Ovary (tissue), 10 donors: ENCODE measurements at places on chromosomes 7 and 10. TPM values are rescaled to one million over a fixed set of nuclear protein-coding genes. Genes with fewer than 3 reads are reported as not detected.
A peak's percentile ranks its signal among the peaks of the same experiment; 100 is the strongest.

DNA sequence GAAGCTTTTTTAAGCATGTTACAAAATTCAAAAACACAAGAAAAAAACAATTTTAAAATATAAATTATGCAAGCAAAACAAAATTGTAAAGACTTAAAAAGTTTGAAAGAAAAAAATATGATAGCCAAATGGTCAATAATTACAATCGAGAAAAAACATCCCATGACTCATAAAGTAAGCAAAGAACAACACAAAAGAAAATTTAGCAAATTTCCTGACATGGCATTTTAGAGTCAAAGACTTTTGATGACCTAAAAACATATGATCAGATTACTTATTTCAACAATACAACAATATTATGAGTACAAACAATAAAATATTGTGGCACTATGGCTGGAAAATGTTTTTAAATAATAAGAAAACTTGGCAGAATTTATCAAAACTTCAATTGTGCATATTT, 312.1 kb upstream of the MEOX2 start:
- no peak for DNase-seq

DNA sequence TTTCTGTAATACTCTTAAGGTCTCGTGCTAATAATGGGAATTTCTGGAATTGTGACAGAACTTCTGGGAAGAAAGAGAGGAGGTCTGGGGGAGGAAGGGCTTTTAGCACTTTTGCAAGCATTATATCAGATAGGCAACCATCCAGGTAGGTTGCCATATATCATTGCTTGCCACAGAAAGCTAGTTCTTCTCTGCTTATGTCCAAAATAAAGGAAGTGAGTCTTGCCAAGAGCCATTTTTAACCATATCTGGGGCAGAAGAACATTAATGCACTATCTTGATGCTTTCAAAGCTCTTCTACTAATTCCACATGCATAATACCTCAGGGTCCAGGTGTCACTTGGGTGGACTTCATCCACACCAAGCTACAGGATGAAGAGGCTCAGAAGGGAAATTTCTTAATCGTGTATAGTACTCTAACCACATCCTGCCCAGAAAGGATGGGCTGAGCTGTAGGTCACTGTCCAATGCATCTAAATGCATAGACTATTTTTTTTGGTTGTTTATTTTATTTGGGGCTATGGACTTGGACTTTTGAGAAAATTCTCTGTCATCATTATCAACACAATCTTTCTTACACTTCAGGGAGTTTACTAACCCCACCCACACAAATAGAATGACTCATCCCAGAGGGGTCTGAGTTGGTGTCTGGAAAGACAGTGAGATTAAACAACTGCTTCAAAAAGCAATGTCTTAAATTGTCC, 68.9 kb upstream of the ADO start:
- DNase-seq, result no peak

- no peak for DNase-seq
These were observed 304.9 kb downstream of the ATRNL1 start for GRCh38 chr10:115398026-115398425.

GRCh38 chr7:92747041-92747835, 89.1 kb downstream of the CDK6 start:
- no peak for DNase-seq

- no peak for DNase-seq
These were observed 497.6 kb upstream of the PHF14 start for GRCh38 chr7:10475940-10476641.

Gene CCL24
- total RNA-seq, result not detected

Gene MICALL2
- total RNA-seq, result 3.8 TPM

GRCh38 chr10:96025566-96025965, 17.8 kb upstream of the CCNJ start:
- no peak for DNase-seq

DNA sequence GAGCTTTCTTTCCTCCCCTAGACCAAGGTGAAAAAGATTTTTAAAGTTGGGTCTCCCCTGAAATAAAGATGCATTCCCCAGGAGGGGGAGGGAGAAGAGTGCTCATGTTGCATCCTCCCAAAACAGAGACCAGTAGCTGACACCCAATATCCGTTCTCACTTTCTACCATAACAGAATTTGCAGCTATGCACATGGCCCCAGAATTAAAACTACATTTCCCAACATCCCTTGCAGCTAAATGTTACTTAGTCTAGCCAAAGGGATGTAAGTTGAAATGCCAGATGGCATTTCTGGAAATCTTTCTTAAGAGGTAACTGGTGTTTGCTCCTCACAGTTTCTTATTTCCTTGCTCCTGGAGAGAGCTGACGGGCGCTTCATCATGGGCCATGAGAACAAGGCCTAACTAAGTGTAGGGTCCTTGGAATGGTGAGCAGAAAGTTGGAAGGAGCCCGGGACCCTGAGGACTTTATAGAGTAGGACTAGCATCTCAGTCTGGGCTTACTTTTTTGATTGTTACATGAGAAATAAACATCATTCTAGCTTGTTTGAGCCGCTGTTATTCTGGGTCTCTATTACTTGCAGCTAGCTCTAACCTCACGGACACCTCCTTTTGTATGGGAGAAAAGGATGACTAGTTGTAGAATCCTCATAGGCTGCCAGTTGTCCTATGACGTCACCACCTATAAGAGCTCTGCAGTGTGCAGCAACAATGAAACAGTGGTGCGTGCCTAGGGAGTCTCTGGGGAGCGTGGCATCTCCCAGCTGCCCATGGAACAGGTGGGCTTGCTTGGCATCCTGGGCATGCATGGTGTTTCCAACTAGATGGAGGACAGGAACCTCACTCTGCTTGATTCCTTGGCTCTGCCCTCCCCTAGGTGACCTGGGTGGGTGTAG, 46.1 kb upstream of the EXOC6 start:
- DNase-seq, result no peak

- no peak for DNase-seq
These were observed 18.0 kb downstream of the STX1A start for GRCh38 chr7:73701357-73701995.

- peak; percentile 58 for DNase-seq
These were observed 9.8 kb upstream of the GRB10 start for GRCh38 chr7:50792342-50793119.

Gene LLCFC1
- not detected for total RNA-seq

DNA sequence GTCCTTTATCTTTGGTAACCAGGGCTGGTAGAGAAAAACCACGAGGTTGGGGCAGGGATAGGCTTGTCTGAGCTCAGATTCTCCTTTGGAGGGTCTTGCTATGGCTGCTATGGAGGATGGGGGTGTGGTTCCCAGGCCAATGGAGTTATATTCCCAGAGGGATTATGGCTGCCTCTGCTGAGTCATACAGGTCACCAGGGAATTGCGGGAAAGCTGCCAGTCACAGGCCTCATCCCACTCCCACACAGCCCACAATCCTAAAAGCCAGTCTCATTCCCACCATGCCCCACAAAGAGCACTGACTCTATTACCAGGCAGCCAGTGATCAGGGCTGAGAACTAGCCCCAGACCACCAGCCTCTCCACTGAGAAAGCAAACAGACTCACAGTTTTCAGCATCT, 316.6 kb upstream of the TMEM229A start:
- no peak for DNase-seq

- DNase-seq, result no peak
These were observed 47.0 kb downstream of the PTPRE start for GRCh38 chr10:127953876-127954275.

DNA sequence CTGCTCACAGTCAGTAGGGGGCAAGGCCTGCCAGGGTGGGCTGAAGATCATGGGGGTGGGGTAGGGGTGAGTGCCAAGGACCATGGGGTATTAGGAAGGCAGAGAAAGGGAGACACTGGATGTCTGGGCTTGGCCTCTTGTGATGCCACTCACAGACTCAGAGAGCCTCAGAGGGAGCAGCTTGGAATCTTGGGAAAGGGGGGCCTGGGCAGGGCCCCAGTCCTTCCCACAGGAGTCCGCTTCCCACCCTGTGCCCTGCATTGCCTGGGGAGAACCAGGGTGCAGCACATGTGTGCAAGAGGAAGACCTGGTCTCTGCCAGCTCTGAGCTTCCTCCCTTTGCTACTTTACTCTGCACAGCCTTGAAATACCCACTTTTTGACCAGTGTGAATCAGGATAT, 4.3 kb downstream of the ADCY1 start:
- DNase-seq, result no peak

Gene EIF4EBP2
- total RNA-seq, result 54.0 TPM

- peak; percentile 76 for DNase-seq
These were observed 375.2 kb downstream of the RPS24 start for GRCh38 chr10:78408671-78409472.
